ENCODE measurements at places on chromosomes 2 and 18. TPM values are rescaled to one million over a fixed set of nuclear protein-coding genes. Genes with fewer than 3 reads are reported as not detected.
A peak's percentile ranks its signal among the peaks of the same experiment; 100 is the strongest.

Gene GAD1
- 0.53 TPM for polyA plus RNA-seq

- peak; percentile 60 for DNase-seq
These were observed 1118.5 kb downstream of the TSN start for GRCh38 chr2:122873951-122874350.

DNA sequence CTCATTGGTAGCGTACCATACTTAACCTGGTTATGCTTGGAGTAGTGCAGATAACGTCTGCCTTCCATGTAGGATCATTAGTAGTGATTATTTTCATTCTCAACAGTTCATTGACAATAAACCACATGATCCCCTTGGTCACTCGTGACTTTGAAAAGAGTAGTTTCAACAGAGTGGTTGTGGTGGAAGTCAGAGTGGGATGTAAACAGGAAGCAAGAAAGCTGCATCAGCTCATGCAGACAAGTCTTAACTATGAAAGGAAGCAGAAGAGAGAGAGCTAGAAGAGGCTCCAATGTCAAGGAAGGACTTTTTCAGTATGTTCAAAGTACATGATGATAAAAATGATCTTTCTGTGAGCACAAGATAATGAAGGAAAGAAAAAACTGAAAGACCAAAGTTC is 287.4 kb downstream of the MBD2 start:
- DNase-seq, result no peak

DNA sequence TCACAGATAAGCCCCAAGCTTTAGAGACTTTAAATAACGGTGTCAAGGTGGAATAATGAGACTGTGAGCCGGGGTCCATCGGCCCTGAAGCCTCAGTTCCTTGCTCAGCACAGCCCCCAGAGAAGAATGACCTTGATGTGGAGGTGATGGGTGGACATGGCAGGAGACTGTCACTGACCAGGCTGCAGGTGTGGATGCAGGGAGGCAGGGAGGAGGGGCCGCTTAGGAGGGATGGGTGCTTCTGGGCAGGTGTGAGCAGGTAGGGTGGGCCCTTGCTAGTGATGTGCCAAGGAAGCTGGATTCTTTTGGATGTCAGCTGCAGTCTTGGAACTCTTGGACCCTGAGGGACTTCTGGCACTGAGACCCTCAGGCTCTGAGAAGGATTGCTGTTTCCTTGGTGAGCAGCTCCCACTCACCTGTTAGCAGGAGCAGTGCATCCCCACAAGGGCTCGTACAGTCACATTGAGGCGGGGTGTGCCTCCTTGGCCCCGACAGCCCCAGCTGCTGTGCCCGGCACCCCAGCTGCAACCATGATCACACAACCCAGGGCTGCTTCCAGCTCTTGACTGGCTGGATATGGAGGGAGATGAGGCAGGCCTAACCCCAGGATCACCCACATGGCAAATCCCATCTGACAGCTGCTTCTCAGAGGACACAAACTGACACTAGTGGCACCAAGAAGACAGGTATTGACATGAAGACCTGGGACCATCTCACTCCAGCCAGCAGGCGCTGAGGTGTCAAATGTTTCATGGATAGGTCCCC is 209.8 kb upstream of the HDAC4 start:
- DNase-seq, result no peak

- DNase-seq, result peak; percentile 89
These were observed 1.8 kb downstream of the MPV17 start for GRCh38 chr2:27320958-27321543.
